Keratinocyte (primary cell): ENCODE measurements at places on chromosomes 1 and 21. TPM values are rescaled to one million over a fixed set of nuclear protein-coding genes. Genes with fewer than 3 reads are reported as not detected.

DNA sequence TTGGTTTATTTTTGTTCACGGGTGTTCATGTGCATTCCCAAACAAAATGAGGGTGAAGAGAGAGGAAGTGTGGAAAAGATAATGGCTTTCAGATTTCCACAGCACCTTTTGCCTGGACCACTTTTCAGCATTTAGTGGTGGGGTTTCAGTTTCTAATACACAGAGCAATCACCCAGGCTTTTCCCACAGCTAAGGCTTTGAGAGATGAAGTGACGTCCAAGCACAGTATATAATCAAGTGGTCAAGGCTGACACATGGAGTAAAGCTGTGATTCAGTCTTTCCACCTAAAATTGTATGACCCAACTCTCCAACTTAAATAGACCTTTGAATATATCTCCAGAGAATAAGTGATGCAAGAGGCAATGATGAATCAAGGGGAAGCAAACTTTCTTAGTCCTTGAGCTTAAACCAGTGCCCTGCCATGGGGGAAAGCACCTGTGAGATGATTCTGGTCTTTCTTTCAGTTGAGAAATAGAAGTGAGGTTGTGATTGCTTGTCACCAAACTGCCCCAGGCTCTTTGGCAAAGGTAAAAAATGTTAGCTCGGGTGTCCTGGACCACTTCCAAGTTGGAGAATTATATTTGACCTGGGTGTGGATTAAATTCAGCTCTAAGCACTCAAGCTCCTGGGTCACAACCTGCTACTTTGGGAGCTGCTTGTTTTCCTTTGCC, 2.4 kb upstream of the PIK3R3 start:
- DNase-seq = no peak
- H3K4me1 ChIP-seq = peaks cover 11% of the 10 kb centered on the region
- H3K27ac ChIP-seq = no peak overlapping the region
- H3K27me3 ChIP-seq = peaks cover 5% of the 10 kb centered on the region
- H3K36me3 ChIP-seq = no peaks in the 10 kb centered on the region

DNA sequence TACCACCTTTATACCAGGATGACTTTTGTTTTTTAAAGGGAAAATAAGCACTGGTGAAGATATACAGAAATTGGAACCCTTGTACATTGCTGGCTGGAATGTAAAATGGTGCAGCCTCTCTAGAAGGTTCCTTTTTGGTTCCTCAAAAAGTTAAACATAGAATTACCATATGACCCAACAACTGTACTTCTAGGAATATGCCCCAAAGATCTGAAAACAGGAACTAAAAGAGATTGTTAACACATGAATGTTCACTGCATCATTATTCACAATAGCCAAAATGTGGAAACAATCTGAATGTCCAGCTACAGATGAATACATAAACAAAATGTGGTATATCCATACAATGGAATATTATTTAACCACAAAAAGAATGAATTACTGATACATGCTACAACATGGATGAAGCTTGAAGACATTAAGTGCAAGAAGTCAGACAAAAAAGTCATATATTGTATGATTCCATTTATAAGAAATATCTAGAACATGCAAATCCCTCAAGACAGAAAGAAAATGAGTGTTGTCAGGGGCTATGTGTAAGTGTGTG, 84.9 kb upstream of the DMRTA2 start:
- H3K4me3 ChIP-seq = no peak overlapping the region
- H3K27ac ChIP-seq = no peak overlapping the region
- no peaks in the 10 kb centered on the region for H3K27me3 ChIP-seq
- H3K36me3 ChIP-seq = no peaks in the 10 kb centered on the region
- H3K4me1 ChIP-seq = no peaks in the 10 kb centered on the region

DNA sequence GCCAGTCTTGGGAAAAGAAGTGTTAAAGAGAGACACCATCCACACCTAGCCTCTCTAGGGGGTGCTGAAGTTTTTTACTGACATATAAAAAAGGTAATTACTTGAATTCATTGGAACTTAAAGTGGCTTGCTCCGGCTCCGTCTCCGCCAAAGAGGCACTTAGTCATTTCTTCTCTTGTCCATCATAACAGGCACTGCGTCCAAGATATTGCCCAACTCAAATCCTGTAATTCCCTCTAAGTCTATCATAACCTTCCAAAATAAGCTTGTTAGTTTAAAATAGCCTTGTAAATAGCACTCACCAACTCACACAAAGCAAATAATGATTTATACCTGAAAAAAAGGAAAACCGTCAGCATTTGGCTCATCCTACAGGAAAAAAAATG, 160.5 kb downstream of the ZBTB18 start:
- no peaks in the 10 kb centered on the region for H3K36me3 ChIP-seq
- peaks cover 2% of the 10 kb centered on the region for H3K27me3 ChIP-seq
- H3K27ac ChIP-seq = no peak overlapping the region
- no peak for DNase-seq
- H3K4me1 ChIP-seq = no peaks in the 10 kb centered on the region

PROX1 gene
- 0.20 to 0.31 TPM (median 0.24 TPM) in 3 replicates for polyA plus RNA-seq

CHRM3 gene
- polyA plus RNA-seq = under 0.01 TPM in 1 of 3 replicates, not detected in the others

GRCh38 chr1:116777831-116778830, 23.9 kb downstream of the CD2 start:
- peak; percentile 19 for DNase-seq
- H3K27me3 ChIP-seq = no peaks in the 10 kb centered on the region
- no peaks in the 10 kb centered on the region for H3K36me3 ChIP-seq
- no peak overlapping the region for H3K27ac ChIP-seq

BLZF1 gene
- 31.2 to 50.9 TPM (median 35.4 TPM) in 3 replicates for polyA plus RNA-seq

GRCh38 chr1:205510308-205510950, 6.0 kb downstream of the CDK18 start:
- H3K27ac ChIP-seq = no peak overlapping the region
- no peak overlapping the region for H3K4me3 ChIP-seq
- peaks cover 7% of the 10 kb centered on the region for H3K4me1 ChIP-seq
- no peak for DNase-seq
- H3K27me3 ChIP-seq = no peaks in the 10 kb centered on the region

C1orf87 gene
- not detected in 3 replicates for polyA plus RNA-seq

GRCh38 chr1:231767471-231767870, 140.9 kb downstream of the DISC1 start:
- no peaks in the 10 kb centered on the region for H3K4me1 ChIP-seq
- no peak overlapping the region for H3K27ac ChIP-seq
- DNase-seq = no peak
- H3K36me3 ChIP-seq = no peaks in the 10 kb centered on the region
- no peak overlapping the region for H3K4me3 ChIP-seq

GRCh38 chr1:156689035-156689952, 12.1 kb upstream of the NES start:
- no peak overlapping the region for H3K4me3 ChIP-seq
- peaks cover 53% of the 10 kb centered on the region for H3K4me1 ChIP-seq
- H3K27me3 ChIP-seq = no peaks in the 10 kb centered on the region
- peak; percentile 48 for DNase-seq

MMP23B gene
- polyA plus RNA-seq = 0.07 to 0.17 TPM in 2 of 3 replicates, not detected in the other

GRCh38 chr1:18407166-18408045, 73.3 kb upstream of the KLHDC7A start:
- H3K36me3 ChIP-seq = no peaks in the 10 kb centered on the region
- H3K4me3 ChIP-seq = no peak overlapping the region
- no peaks in the 10 kb centered on the region for H3K4me1 ChIP-seq
- DNase-seq = no peak
- no peaks in the 10 kb centered on the region for H3K27me3 ChIP-seq

CD5L gene
- polyA plus RNA-seq = not detected in 3 replicates

DNA sequence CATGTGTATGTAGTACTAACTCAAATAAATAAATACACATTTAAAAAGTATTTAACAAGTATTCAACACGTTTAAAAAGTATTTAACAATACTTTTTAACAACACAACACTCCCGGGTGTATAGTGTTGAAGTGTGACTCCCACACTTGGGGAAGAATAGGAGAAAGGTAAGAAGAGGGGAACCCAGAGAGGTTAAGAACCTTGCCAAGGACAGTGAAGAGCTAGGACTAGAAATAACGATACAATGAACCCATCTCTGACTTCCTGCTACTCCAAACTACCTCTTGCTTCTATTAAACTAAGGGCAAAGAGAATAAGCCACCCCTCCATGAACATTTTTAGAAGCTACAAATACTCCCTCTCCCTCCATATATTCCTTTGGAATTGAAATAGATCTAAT, 1.7 kb upstream of the GFI1 start:
- no peak overlapping the region for H3K4me3 ChIP-seq
- peaks cover 17% of the 10 kb centered on the region for H3K4me1 ChIP-seq
- H3K27ac ChIP-seq = no peak overlapping the region

SIPA1L2 gene
- polyA plus RNA-seq = 1.7 to 3.1 TPM (median 2.1 TPM) in 3 replicates

- no peak overlapping the region for H3K4me3 ChIP-seq
- peaks cover 14% of the 10 kb centered on the region for H3K27me3 ChIP-seq
- no peak for DNase-seq
- H3K4me1 ChIP-seq = peaks cover 8% of the 10 kb centered on the region
- H3K36me3 ChIP-seq = no peaks in the 10 kb centered on the region
These were observed 241.0 kb downstream of the KCNJ6 start for GRCh38 chr21:37675202-37675801.

DNA sequence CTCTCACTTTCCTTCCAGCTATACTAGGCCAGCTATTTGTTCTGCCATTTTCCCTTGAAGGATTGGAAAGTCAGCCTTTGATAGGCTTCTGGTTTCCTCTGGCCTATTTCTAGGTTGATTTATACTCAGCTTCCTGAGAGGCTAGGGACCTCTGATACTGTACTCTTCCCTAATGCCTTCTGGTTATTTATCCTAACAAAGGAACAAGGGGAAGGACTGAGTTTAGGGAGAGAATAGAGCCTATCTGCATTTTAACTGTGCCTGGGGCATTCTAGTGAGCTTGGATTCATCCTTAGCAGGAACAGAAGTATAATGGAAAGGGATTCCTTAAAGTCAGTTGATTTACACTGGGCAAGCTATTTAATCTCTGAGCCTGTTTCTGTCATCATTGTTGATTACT, 11.8 kb upstream of the TMEM39B start:
- H3K4me1 ChIP-seq = peaks cover 12% of the 10 kb centered on the region
- no peak for DNase-seq
- H3K36me3 ChIP-seq = peaks cover 16% of the 10 kb centered on the region
- H3K27ac ChIP-seq = no peak overlapping the region
- no peak overlapping the region for H3K4me3 ChIP-seq

LENEP gene
- polyA plus RNA-seq = not detected in 3 replicates

DNA sequence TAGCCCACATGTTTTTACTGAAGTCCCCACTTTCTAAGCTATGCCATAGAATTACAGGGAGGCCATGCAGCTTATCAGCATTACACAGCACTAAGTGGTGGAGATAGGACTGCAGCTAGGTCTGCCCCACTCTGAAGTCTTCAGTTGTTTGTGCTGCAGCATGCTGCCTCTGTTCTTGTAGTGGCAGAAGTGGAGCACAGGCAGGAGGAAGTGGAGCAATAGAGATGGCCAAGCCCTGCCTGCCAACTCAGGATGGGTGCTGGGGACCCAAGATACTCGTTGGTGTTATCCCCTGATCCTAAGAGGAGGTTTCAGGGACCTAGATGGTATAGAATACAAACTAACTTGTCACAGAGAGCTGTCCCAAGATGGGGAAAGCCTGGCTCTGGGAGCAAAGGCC, 12.9 kb downstream of the MRPL37 start:
- H3K27ac ChIP-seq = no peak overlapping the region
- H3K4me1 ChIP-seq = no peaks in the 10 kb centered on the region
- H3K36me3 ChIP-seq = peaks cover 64% of the 10 kb centered on the region
- H3K4me3 ChIP-seq = no peak overlapping the region
- no peaks in the 10 kb centered on the region for H3K27me3 ChIP-seq

DNA sequence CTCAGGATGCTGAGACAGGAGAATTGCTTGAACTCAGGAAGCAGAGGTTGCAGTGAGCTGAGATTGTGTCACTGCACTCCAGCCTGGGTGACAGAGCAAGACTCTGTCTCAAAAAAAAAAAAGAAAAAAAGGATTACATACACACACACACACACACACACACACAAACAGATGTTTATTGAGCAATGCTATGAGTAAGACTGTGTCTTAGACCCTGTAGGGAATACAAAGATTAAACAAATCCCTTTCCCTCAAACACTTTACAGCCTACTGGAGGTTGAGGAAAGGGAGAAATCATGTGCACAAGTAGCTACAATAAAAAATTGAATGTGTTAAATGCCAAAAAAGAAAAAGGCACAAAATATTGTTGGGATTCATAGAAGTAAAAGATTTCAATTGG, 58.1 kb downstream of the RPAP2 start:
- DNase-seq = no peak
- H3K4me3 ChIP-seq = no peak overlapping the region
- H3K4me1 ChIP-seq = no peaks in the 10 kb centered on the region
- no peak overlapping the region for H3K27ac ChIP-seq
- no peaks in the 10 kb centered on the region for H3K27me3 ChIP-seq

GRCh38 chr21:46554431-46555224, 50.3 kb downstream of the S100B start:
- no peaks in the 10 kb centered on the region for H3K4me1 ChIP-seq
- H3K4me3 ChIP-seq = no peak overlapping the region
- H3K27ac ChIP-seq = no peak overlapping the region
- no peak for DNase-seq
- no peaks in the 10 kb centered on the region for H3K27me3 ChIP-seq
- peaks cover 46% of the 10 kb centered on the region for H3K36me3 ChIP-seq

DNA sequence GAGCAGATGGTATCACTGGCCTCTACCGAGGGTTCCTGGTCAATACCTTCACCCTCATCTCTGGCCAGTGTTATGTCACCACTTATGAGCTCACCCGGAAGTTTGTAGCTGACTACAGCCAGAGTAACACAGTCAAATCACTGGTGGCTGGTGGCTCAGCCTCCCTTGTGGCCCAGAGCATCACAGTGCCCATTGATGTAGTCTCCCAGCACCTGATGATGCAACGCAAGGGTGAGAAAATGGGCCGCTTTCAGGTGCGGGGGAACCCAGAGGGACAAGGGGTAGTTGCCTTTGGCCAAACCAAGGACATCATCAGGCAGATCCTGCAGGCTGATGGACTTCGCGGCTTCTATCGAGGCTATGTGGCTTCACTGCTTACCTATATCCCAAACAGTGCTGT, 6.1 kb downstream of the SLC25A44 start:
- no peaks in the 10 kb centered on the region for H3K27me3 ChIP-seq
- H3K36me3 ChIP-seq = peaks cover 16% of the 10 kb centered on the region
- H3K4me3 ChIP-seq = no peak overlapping the region
- no peak for DNase-seq

LCK gene
- polyA plus RNA-seq = 0.10 to 0.31 TPM (median 0.16 TPM) in 3 replicates

PTGS2 gene
- polyA plus RNA-seq = 36.9 to 222 TPM (median 117 TPM) in 3 replicates

DNA sequence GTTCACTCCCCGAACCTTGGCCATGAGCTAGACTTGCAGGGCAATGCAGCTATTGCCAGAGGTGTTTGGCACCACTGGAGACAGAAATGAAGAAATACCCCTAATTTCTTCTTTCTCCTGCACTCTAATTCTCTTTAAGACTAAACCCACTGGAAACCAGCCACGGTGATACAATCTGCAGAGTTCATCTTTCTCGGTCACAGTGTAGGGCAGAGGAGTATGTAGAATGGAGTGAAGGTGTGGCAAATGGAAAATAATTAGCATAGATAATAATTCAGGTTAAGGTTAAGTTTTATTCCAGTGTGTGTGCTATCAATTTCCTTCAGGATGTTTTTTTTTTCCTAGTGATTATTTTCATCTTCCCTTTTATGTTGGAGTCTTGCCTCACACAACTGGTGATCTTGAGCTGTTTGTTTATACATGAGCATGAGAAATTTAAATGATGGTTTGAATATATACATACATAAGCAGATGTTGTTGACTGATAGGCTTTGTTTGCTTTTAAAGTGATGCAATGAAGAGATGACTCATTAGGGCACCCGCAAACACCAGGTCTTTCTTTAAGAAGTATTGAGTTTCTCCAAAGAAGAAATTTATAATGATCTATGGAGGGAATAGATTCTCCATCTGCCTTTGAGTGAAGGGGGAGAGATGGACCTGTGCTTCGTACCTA, 81.9 kb downstream of the SPATA17 start:
- H3K36me3 ChIP-seq = no peaks in the 10 kb centered on the region
- DNase-seq = no peak
- peaks cover 3% of the 10 kb centered on the region for H3K4me1 ChIP-seq
- no peak overlapping the region for H3K4me3 ChIP-seq

- H3K27ac ChIP-seq = no peak overlapping the region
- H3K36me3 ChIP-seq = peaks cover 3% of the 10 kb centered on the region
- no peaks in the 10 kb centered on the region for H3K27me3 ChIP-seq
- DNase-seq = no peak
- H3K4me3 ChIP-seq = no peak overlapping the region
These were observed 76.3 kb downstream of the RUSC1 start for GRCh38 chr1:155396874-155397476.
